ENCODE measurements at places on chromosomes 7 and 10. TPM values are rescaled to one million over a fixed set of nuclear protein-coding genes. Genes with fewer than 3 reads are reported as not detected.

ETV1 gene
- total RNA-seq: not detected

POLR2J2 gene
- total RNA-seq: 81.3 TPM

SLC13A4 gene
- total RNA-seq: not detected

RNF32 gene
- total RNA-seq: 0.99 TPM

AKR1D1 gene
- not detected for total RNA-seq

ACTL6B gene
- total RNA-seq: not detected

HECW1 gene
- total RNA-seq: not detected

AGAP3 gene
- 43.2 TPM for total RNA-seq

GPR141 gene
- not detected for total RNA-seq

DYNC1I1 gene
- total RNA-seq: not detected

ADAMTS14 gene
- not detected for total RNA-seq

AKR1C3 gene
- total RNA-seq: 2.0 TPM

PRKG1 gene
- total RNA-seq: 0.31 TPM

DENND2A gene
- not detected for total RNA-seq

CD36 gene
- total RNA-seq: 1.4 TPM

PTF1A gene
- not detected for total RNA-seq

GIMAP2 gene
- 65.1 TPM for total RNA-seq

CALML3 gene
- not detected for total RNA-seq

VDAC2 gene
- 147 TPM for total RNA-seq

ANKRD30A gene
- total RNA-seq: not detected

FEZF1 gene
- total RNA-seq: not detected

CREB5 gene
- total RNA-seq: 0.19 TPM

PROSER2 gene
- 1.1 TPM for total RNA-seq

COL17A1 gene
- total RNA-seq: not detected

METTL27 gene
- 1.6 TPM for total RNA-seq

MOGAT3 gene
- not detected for total RNA-seq

JAKMIP3 gene
- 0.36 TPM for total RNA-seq

LIPM gene
- total RNA-seq: not detected

POU6F2 gene
- not detected for total RNA-seq

KIAA1549 gene
- not detected for total RNA-seq

ASL gene
- total RNA-seq: 12.3 TPM

UTF1 gene
- total RNA-seq: not detected

DPY19L1 gene
- 7.2 TPM for total RNA-seq

NXPH1 gene
- not detected for total RNA-seq

PWWP2B gene
- 19.2 TPM for total RNA-seq
